RWPE2 (cell line): ENCODE measurements at places on chromosomes 5 and 9.

GRCh38 chr5:132301344-132302271 is 7.4 kb downstream of the SLC22A4 start:
- DNase-seq = no peak

DNA sequence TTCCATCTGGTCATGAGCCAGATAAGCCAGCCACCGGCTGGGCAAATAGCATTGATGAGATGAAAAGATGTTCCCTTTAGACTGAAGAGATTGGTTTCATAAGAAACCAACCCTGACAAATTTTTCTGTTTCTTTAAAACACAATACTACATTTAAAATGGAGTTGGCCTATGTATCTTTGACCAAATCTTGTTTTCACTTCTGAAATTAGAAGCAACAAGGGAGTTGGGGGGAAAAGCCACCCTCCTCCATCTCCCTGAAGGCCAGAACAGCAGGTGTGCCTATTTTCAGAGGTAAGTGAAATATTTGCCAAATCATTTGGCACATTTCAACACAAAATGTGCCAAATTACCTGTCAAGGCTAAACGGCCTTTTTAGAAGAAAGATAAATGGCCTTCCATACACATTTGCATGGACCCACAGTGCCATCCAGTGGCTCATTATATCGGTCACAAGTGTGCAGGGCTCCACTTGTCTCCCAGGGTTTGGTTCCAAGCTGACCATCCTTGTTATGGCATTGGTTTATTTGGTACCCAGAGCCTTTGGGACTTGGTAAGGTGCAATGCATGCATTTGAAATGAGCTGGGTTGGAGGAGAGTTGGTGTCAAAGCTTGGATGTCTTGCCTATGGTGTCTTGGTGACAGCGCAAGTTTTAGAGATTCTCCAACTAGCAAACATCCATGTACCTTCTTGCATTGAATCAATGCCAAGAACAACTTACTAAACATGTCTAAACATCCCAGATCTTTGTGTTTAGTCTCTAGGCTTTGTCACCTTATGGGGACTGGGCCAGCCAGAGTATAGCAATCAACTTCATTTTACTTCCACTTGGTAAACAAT is 372.0 kb upstream of the KIF2A start:
- DNase-seq = no peak

- no peak for DNase-seq
These were observed 17.0 kb upstream of the NDUFS4 start for GRCh38 chr5:53543401-53543800.

DNA sequence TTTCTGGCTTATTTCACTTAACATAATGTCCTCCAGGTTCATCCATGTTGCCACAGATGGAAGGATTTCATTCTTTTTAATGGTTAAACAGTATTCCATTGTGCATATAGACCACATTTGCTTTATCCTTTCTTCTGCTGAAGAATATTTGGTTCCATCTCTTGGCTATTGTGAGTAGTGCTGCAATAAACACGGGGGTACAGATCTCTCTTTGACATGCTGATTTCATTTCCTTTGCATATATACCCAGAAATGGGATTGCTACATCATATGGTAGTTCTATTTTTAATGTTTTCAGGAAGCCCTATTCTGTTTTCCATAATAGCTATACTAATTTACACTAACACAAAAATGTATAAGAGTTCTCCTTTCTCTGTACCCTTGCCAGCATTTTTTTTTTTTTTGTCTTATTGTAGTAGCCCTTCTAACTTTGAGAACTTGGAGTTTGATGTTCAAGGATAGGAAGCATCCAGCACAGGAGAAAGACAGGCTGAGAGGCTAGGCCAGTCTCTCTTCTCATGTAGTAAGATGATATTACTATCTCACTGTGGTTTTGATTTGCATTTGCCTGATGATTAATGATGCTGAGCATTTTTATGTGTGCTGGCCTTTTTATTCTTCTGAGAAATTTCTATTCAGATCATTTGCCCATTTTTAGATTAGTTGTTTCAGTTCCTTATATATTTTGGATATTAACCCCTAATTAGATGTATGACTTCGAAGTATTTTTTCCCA is 592.2 kb upstream of the ZNF608 start:
- DNase-seq = no peak

- DNase-seq = no peak
These were observed 43.3 kb downstream of the PUM3 start for GRCh38 chr9:2800394-2801179.

GRCh38 chr5:141747152-141748141 is 65.4 kb upstream of the ARAP3 start:
- peak; percentile 63 for DNase-seq

- no peak for DNase-seq
These were observed 9.6 kb upstream of the LHX2 start for GRCh38 chr9:124001866-124002525.
